ENCODE measurements at places on chromosomes 5 and 9.
A peak's percentile ranks its signal among the peaks of the same experiment; 100 is the strongest.

DNA sequence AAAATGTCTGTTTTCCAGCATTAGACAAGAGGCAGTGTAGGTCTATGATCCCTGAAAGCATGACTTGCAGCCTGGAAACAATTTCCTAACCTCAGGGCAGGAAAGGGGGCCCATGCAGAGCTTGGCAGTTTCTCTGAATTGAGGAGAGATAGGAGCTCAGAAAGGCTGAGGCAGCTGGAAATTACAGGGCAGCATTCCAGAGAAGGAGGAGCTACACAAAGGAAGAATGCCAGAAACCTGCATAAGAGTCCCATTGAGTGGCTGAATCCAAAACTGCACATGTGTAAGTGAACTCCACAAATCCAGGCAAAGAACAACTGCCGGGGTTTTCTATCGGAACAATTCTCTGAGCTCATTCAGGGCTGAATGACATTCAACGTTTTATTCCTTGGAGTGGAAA is 346.8 kb downstream of the PIK3R1 start:
- DNase-seq, result no peak

DNA sequence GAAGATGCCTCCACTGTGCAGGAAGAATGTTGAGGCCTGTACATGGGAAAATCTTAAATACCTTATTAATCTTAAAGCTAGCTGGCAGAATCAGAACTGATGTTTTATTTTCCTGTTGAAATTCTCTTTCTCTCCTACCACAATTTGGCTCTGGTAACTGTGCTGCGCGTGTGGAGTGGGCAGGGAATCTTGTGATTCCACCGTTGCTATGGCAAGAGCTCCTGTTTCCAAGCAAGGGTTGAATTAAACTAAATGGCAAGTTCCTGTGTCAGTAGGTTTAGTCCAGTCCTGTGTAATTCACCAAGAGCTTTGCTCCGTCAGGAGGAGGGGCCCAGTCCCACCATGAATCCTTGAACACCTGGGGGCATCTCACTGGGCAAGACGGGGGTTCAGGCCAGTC is 36.4 kb downstream of the NXNL2 start:
- DNase-seq, result no peak

- DNase-seq, result no peak
These were observed 293.2 kb downstream of the CWC27 start for GRCh38 chr5:65061974-65062353.

DNA sequence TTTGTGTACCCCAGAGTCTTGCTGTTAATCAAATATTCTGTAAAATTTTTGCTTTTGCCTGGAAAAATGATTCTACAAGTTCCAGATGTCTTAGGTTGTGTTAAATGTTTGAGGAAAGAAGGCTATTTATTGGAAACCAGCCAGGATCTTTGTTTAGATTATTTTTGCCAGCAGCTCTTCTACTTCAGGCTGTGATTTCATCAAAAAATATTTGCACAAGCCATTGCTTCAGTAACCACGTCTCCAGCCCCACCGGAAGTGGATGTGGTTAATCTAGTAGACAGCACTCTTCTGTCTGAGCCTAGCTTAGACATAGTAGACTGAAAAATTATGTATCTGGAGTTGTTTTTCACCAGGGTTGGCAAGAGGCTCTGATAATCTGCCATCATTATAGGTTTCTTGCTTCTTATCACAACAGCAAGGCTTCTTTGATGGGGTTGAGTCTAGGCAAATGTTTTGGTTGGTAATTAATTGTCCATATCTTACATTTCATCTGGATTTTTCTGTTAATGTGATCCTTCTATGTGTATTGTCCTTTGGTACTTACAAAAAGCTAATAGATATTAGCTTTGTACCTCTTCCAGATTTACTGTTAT is 17.1 kb downstream of the KCTD16 start:
- no peak for DNase-seq

GRCh38 chr9:131943351-131943841 is 136.3 kb downstream of the MED27 start:
- peak; percentile 33 for DNase-seq

DNA sequence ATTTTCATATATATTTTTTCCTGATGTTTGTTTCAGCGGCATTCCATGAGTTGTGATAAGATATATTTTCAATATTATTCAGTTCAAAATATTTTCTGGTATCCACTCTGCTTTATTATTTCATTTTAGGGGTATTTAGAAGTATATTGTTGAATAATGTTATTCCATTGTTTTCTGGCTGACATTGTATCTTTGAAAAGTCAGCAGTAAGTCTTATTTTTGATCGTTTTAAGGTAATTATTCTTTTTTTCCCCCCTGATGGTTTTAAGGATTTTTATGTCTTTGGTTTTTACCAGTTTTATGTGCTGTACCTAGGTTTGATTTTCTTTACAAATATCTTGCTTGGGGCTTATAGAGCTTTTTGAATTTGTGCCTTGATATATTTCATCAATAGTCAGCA is 6.6 kb upstream of the GLRA1 start:
- DNase-seq, result no peak

DNA sequence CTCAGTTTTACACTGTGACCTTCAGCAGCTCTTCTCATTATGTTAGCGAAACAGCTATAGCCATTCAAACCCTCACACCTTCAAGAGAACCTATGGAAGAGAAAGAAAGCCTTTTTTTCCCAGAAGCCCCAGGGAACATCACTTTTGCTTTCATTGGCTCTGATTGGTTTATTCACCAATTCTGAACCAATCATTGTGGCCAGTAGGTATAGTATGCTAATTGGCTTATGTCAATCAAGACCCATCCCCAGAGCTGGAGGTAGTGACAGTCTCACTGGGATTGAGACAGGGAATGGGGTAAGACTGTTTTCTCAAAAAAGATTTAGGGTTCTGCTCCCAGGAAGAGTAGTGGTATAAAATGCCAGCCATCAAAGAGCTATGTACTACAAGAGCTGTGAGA is 74.1 kb upstream of the FSD1L start:
- DNase-seq, result no peak

- DNase-seq, result no peak
These were observed 744 bp upstream of the PPP2CA start for GRCh38 chr5:134226441-134227192.

DNA sequence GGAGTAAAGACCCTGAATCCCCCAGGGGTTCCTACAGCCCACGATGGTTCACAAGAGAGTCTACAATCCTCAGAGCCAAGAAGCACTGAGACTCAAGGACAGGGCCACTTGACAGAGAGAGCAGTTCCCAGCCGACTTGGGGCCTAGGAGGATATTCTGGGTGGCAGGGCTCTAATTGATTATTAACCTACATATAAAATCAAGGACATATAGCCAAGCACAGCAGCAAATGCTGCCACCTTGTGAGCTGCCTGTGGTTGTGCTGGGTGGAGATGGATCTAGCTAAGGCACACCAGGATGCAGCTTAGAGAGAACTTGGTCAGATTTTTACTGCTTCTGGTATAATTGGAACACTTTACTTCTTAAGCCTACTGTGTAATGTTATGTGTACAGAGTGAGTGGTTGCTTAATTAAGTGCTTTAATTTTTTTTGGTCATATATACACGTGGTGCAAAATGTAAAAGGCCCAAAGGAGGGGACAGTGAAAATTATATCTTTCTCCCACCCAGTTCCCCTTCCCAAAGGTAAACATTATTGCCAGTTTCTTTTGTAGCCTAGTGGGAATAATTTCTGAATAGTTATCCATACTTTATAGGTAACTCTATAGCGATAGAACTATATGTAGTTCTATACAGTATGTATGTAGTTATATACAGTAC is 78.8 kb downstream of the F2RL2 start:
- DNase-seq, result no peak

DNA sequence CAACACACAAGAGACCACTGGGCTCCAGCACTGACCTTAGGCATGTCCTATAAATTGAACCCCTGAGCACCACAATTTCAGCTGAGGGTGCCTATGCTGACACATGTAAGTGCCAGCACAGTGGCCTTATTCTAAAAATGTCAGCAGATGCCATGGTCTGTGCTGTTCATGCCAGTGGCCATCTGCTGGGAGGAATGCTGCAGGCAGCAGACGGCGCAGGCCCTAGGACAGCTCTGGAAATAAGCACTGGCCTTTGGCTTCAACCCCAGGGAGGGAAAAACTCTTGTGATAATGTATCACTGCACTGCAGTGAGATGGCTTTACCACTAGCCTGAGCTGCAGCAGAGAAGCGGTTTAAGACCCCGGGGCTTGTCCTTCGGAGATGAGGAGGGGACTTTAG is 98.5 kb downstream of the SYK start:
- no peak for DNase-seq

- no peak for DNase-seq
These were observed 128.6 kb downstream of the ISOC1 start for GRCh38 chr5:129223178-129223577.

DNA sequence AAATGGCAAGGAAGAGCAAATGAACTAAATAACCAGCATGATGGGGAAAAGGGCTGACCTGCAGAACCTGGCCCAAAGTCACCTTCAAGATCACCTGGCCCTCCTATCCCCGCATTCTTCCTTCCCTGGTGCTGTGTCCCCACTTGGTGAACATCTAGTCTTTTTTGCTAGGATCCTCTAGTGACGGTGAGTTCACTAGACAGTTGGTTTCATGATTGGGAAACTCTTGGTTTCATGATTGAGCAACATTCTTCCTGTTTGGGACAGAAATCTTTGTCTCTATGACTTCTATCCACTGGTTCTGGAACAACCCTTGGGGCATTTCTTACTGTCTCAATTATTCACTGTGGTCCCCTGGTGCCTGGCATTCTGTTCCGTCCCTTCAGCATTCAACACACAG is 50.2 kb upstream of the DAB2IP start:
- DNase-seq, result no peak

GRCh38 chr9:35481347-35481975 is 8.4 kb upstream of the RUSC2 start:
- peak; percentile 45 for DNase-seq

GRCh38 chr5:111932199-111932598 is 175.2 kb upstream of the NREP start:
- DNase-seq, result no peak

- DNase-seq, result no peak
These were observed 74.3 kb downstream of the LRSAM1 start for GRCh38 chr9:127525401-127526188.

DNA sequence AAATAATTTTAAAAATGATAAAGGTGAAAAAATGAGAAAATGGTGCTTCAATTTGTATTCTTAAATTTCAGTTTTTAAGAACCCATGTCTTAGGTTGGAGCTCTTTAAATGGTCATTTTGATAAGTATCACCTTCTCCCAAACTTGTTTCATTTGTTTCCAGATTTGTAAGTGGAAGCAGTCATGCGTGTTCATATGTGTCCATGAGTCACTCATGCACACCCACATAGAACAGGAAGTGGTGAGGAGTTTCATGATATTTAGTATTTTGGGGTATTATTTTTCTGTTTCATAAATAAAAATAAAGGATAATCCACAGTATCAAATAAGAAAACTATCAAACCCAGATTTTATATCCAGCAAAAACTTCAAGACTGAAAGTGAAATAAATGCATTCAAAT is 570.4 kb upstream of the ST8SIA4 start:
- DNase-seq, result no peak

DNA sequence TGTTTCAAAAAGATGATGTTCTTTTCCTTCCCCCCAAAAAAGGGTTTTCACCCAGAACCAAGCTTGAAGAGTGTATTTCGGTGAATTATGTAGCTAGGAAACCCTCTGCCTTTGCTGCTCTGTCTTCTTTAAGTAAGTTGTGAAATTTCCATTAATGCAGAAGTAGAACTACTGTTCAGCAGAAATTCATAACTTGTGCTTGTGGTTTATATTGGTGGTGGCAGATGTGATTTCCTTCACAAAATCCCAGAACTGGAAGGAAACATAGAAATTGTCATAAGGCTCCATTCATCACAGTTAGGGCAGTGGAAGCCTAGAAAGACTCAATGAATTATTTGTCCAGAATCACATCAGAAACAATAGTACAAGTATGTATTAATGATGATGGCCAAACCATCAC is 42.1 kb upstream of the DAB2 start:
- no peak for DNase-seq

GRCh38 chr5:55159763-55160492 is at the start of gene GPX8:
GPX8 (plus strand) TSS chr5:55160171; CDS start chr5:55160193, 22 bp downstream.
- no peak for DNase-seq

DNA sequence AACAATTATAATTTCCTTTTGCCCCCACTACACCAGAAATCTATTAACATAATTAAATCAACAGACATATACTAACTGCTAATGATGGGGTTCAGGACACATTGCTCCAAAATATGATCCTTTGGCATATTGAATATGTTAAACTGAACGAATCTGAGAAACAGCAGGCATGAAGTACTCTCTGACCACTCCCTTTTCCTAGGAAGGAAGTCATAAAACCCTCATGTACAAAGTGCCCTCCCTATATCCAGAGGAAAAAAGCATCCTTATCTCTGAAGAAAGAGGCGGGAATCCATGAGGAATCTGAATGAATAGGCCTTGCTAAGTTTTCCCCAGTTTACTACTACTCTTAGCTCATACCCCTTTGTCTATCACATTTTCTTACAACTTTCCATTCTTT is 67.9 kb downstream of the ADAMTS6 start:
- DNase-seq, result no peak

Measured in NCI-H1436 (cell line).